ENCODE measurements at places on chromosomes 12 and 14. TPM values are rescaled to one million over a fixed set of nuclear protein-coding genes. Genes with fewer than 3 reads are reported as not detected.

GRCh38 chr14:59015482-59015881 is 173.0 kb upstream of the DAAM1 start:
- no peak for DNase-seq

- DNase-seq = no peak
Observed at GRCh38 chr14:90179809-90180779, 76.3 kb upstream of the PSMC1 start.

DNA sequence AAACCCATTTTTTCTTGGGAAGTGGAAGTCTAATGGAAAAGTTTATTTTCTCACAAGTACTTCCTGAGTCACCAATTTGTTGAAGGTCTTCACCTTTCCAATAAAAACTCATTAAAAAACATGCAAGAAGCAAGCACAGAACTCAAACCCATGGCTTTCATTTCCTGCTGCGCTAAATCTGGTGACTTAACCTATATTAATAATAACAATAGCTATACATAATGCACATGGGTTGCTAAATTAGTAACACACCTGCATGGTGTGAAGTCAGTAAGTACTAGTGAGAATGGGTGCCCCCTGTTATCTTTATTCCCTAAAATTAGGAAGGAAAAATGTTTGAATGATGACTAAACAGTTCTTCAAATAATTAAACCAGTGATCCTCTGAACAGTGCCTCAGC is 52.3 kb downstream of the PPP2R5C start:
- no peak for DNase-seq

DNA sequence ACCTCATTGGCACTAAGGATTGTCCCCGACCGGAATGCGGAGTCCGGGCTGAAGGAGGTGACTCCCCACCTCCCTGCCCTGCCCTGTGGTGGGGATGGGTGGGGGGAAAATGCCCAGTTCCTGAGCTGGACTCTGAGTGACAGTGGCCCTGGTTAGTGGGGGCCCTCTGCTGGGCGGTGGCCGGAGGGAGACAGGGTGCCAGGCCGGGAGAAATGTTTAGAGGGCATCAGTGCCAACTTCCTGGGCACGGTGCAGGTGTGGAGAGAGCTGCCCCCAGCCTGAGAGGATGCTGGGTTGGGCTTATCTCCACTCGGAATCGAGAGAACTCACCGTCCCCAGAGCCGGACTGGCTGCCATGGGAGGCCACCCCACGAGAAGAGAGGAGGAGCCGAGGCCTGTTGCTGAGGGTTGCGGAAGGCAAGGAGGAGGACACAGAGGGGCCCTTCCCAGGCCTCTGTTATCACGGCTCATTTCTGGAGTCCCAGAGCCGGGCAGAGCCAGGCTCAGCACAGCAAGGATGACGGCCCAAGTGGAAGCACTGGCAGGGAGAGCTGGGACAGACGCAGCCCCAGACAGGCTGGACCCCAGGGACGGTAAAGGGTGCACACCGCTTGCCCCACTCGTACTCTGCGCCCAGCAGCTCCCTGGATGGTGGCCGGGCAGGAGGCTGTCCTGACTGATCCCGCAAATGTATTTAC is 156.7 kb downstream of the KIF26A start:
- no peak for DNase-seq

DNA sequence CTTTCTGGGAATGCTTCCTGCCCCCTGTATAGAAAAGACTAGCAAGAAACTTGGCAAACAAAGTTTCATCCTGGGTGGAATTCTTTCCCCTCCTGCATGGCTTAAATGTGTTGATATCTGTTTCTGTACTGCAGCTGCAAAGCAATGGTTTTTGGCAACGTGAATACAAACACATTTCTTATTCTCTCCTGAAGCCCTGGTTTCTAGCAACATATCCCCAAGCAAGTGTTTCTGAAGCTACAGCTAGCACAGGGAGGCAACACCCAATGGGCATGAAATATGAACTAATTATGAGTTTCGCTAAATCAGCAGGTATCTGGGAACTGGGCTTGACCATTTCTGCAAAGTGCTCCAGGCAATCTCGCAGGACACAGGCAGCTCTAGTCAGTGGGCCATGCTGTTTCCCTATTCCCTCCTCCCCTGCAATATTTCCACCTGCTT is 392.3 kb upstream of the TMPO start:
- no peak for DNase-seq

- DNase-seq = peak; percentile 86
Observed at GRCh38 chr14:74945852-74946658, 9.3 kb downstream of the PGF start.

DNA sequence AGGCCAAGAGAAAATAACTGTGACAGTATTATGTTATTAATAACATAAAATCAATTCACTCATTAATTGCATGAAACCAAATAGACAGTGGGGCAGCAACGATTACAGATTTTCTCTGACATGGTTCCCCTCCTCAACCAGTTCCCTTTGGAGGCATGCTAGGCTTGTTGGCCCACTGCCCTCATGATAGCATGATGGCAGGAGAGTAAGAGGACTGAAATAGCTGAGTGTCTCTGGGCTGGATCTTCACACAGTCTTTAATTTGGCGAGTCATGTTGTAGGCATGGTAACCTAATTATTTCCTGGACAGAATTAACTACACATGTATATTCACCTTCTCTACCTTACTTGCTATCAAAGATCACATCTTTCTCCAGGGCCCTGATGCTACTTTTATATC is 266.2 kb upstream of the PELI2 start:
- DNase-seq = no peak

GRCh38 chr12:66117242-66117641 is 13.3 kb downstream of the LLPH start:
- no peak for DNase-seq

DNA sequence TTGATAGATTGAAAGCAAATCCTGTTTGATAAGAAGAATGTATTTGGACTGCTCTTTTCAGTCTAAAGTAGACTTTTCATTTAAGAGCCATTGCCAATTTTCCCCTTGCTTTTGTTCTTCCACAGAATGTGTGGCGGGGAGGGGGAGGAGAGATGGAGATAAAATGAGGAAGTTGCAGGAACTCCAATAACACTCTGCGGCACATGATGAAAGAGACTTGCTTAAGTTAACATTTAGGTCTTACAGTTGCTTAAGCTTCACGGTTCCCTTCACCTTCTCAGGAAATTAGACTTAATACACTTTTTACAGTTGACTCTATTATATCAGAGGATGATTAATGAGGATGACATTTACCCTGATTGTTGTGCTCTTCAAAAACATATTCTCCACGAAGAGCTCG is 537.3 kb downstream of the TMTC2 start:
- DNase-seq = no peak

GRCh38 chr14:63501429-63501828 is 41.7 kb downstream of the PPP2R5E start:
- no peak for DNase-seq

- peak; percentile 11 for DNase-seq
Observed at GRCh38 chr12:128644664-128645296, 179.0 kb downstream of the SLC15A4 start.

- no peak for DNase-seq
Observed at GRCh38 chr14:97270308-97270707, 473.1 kb downstream of the VRK1 start.

GRCh38 chr14:64465191-64465822 is at the start of gene AKAP5:
AKAP5 (plus strand) TSS chr14:64465499; CDS start chr14:64468395, 2,896 bp downstream.
- DNase-seq = peak; percentile 53

GRCh38 chr12:52249511-52250047 is 16.5 kb downstream of the KRT7 start:
- DNase-seq = no peak

GRCh38 chr12:26528943-26529342 is 304.1 kb downstream of the ITPR2 start:
- DNase-seq = no peak

- DNase-seq = no peak
Observed at GRCh38 chr12:57477710-57478681, 1.7 kb downstream of the ARHGAP9 start.

DNA sequence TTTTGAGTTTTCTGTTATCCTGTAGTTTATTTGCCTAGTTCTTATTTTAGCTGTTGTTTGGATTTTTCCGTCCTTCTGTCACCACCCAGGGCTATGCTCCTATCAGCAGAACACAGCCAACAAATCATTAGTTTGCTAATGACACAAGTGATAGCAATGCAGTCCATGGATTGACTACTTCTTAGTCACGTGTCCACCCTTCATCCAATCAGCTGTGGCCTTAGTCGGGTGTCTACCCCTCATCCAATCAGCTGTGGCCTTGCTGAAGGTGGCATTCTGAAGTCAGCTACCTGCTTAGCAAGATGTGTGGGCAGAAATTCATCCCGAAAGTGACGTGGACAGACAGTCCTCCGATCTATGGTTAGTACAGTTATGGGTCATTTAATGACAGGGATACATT is 182.3 kb downstream of the GALC start:
- DNase-seq = no peak

DNA sequence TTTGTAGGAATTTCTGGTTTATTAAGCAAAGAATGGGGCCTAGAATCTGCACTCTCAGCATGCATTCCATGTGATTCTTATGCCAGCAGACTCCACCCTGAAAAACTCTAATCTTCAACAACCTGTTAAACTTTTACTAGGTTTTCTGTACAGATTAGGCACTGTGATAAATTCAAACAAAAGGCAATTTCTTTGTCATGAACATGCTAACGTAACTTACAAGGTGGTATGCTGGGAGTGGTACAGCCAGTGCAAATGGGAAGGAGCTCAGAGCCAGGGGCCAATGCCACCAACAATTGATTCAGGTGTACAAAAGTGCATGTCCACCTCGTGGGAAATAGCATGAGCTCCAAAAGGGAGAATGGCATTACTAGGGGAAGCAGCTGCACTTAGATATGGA is 83.0 kb downstream of the PPFIBP1 start:
- no peak for DNase-seq

- DNase-seq = no peak
Observed at GRCh38 chr12:20132818-20133217, 235.5 kb upstream of the PDE3A start.

DNA sequence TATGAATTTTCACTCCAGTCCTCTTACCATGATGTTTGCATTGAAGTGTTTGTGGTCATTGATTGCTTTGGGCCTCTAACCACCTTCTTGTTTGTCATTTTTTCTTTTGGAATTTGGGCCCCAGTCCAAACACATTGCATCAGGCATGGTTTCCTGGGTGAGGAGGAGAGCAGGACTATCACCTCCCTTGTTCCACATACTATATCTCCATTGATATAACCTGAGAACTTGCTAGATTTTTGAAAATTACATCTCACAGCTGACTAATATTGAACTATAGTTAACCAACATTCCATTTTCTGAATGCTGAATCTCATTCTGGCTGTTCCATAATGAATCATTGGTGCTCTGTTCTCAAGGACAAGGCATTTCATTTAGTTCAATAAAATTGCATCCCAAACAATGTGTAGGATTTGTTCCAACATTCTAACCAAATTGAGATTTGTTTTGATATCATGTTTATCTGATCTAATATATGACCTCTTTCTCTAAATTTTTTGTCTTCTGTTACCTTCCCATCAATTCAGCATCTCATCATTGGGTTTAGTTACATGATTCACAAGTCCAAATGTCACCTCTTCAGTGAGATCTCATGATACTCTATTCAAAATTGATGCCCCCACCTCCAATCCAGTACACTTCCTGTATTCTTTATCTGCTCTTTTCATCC is 329.0 kb downstream of the ZFP36L1 start:
- no peak for DNase-seq

- no peak for DNase-seq
Observed at GRCh38 chr12:124652661-124653060, 85.2 kb upstream of the NCOR2 start.

GRCh38 chr14:100438271-100438670 is 115.1 kb downstream of the SLC25A47 start:
- DNase-seq = no peak

DNA sequence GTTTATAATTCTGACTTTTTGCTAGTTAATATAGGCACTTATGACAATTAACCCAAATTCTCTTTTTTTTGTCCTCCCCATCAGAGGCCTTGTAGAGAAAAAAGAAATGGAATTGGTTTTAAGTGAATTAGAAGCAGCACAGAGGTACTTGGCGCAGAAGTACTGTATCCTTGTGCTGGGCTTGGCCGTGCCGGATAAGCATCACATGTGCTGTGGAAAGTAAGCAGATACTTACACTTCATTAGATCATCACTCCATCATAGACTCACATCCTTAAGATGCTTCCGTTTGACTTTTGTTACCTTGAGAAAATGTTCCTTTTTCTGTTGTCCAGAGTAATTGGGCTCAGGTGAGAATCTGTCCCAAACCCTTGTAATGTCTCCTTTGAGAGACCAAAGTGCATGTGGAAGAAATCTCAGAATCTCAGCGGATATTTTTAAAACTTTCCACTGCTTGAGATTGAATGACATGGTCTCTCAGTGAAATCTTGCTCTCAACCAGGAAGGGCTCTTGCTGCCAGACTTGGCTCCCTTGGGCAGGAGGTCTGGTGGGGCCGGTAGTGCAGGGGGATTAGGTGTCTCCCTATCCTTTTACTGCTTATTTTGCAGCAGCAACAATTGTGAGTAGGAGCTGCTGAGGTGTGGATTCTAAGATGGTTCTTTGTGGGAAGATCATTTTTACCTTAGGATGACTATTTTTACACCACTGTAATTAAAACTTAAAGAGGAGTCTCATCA is 24.8 kb downstream of the PPP1R36 start:
- DNase-seq = no peak

GRCh38 chr12:19140381-19141236 is 11.1 kb downstream of the PLEKHA5 start:
- DNase-seq = peak; percentile 16

DNA sequence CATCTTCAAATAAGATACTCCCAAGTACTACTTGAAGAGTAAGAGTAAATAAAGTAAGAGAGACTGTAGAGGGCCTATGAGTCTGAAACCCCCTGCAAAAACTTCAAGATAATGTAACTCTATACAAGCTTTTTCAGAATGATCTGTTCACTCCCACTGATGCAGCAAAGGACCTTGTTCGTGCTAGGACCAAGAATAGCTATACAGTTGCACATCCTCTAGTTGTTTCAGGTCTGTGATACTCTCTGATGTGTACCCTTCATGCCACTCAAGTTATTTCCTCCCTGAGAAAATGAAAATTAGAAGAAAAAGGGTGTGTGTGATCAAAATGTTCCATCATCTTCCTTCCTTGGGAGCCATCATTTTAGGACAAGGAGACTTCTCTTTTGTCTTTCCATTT is 204.4 kb downstream of the ALX1 start:
- DNase-seq = no peak

- DNase-seq = peak; percentile 73
Observed at GRCh38 chr12:52121824-52122539, 42.5 kb downstream of the SMIM41 start.

The PPP1R1A gene
- total RNA-seq = 0.17 TPM

The CAND1 gene
- 162 TPM for total RNA-seq

The PTPRQ gene
- under 0.01 TPM for total RNA-seq

The CFAP251 gene
- total RNA-seq = 2.9 TPM

The SAMD15 gene
- 0.88 TPM for total RNA-seq

The SRRM4 gene
- total RNA-seq = not detected

The SPIC gene
- not detected for total RNA-seq

The NOXRED1 gene
- total RNA-seq = not detected

The EGLN3 gene
- total RNA-seq = 2.1 TPM

The PRIMA1 gene
- total RNA-seq = not detected

The COX8C gene
- not detected for total RNA-seq

The P2RX2 gene
- total RNA-seq = 0.17 TPM

The RNASE1 gene
- total RNA-seq = 64.0 TPM

The CIROP gene
- not detected for total RNA-seq

The SPATS2 gene
- 30.2 TPM for total RNA-seq

The SLC8A3 gene
- 0.42 TPM for total RNA-seq

The NAV3 gene
- total RNA-seq = 5.4 TPM

The OS9 gene
- 481 TPM for total RNA-seq

The SLC38A4 gene
- 7.3 TPM for total RNA-seq

The EIF2B1 gene
- total RNA-seq = 77.3 TPM

The LRRIQ1 gene
- 0.68 TPM for total RNA-seq

The LRTM2 gene
- not detected for total RNA-seq

The AQP5 gene
- 0.47 TPM for total RNA-seq

The PTPN11 gene
- 90.9 TPM for total RNA-seq

The OAS1 gene
- total RNA-seq = 30.7 TPM

The INSM2 gene
- not detected for total RNA-seq

All from dermis blood vessel endothelial cell (primary cell).